ENCODE measurements at places on chromosomes 6 and 20.

DNA sequence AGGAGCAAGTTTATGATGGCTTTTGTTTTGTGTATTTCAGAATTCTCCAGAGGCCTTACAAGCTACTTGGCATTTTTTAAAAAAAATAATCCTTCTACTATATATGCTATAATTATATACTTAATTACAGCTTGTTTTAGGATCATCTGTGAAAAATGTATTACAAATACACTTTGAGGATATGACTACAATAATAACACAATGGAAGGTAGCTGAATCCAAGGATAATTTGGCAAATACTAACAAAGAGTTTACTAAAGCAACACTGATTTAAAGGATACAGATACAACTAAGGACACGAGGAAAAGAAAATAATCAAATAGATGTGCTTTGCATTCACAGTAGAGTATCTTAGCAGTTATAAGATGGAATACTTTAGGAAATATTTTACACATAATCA, 381.9 kb upstream of the CITED2 start:
- DNase-seq, result no peak

DNA sequence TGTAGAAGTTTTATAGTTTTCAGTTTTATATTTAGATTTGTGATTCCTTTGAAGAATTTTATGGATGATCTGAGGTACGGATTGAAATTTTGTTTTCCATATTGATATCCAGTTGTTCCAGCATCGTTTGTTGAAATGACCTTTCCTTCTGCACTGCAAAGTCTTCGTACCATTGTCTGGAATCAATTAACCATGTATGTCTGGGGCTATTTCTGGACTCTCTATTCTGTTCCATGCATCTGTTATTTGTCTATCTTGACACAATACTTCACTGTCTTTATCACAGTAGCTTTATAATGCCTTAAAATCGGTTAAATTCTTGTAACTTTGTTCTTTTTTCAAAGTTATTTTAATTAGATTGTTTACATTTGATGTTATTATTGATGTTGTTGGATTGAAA, 154.9 kb downstream of the FARS2 start:
- no peak for DNase-seq

DNA sequence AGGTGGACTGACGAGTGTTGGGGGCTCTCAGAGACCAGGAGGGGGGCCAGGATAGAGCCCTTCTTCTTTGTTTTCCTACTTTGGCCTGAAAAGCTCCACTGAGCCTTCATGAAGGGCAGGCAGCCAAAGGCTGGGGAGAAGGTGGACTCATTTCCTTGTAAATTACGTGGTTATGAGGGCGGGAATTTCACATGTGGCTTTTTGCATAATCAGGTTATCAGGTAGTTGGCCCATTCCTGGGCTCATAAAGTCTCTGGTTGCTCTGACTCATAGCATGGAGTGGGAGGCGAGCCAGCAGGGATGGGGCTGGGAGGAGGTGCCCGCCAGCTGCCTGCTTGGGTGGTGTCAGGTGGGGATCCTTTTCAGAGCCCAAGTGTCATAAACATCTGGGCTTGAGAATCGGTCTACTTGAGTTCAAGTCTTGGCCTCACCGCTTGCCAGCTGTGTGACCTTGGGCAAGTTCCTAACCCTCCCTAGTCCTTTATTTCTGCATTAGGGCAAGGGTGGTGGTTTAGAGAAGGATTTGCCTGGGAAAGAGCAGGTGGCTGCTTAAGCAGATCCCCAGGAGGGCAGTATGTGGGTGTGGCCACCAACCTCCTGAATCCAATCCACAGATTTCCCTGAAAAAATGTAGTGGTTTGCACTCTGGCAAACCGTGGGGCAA, 26.5 kb upstream of the RNF24 start:
- peak; percentile 72 for DNase-seq

- DNase-seq, result no peak
Observed at GRCh38 chr6:157283330-157283898, 39.9 kb downstream of the TMEM242 start.

GRCh38 chr6:114195027-114195365, 147.8 kb downstream of the HS3ST5 start:
- DNase-seq, result no peak

GRCh38 chr6:1715336-1715735, 105.6 kb downstream of the FOXC1 start:
- no peak for DNase-seq

GRCh38 chr6:17871189-17871519, 116.3 kb downstream of the KIF13A start:
- DNase-seq, result no peak

DNA sequence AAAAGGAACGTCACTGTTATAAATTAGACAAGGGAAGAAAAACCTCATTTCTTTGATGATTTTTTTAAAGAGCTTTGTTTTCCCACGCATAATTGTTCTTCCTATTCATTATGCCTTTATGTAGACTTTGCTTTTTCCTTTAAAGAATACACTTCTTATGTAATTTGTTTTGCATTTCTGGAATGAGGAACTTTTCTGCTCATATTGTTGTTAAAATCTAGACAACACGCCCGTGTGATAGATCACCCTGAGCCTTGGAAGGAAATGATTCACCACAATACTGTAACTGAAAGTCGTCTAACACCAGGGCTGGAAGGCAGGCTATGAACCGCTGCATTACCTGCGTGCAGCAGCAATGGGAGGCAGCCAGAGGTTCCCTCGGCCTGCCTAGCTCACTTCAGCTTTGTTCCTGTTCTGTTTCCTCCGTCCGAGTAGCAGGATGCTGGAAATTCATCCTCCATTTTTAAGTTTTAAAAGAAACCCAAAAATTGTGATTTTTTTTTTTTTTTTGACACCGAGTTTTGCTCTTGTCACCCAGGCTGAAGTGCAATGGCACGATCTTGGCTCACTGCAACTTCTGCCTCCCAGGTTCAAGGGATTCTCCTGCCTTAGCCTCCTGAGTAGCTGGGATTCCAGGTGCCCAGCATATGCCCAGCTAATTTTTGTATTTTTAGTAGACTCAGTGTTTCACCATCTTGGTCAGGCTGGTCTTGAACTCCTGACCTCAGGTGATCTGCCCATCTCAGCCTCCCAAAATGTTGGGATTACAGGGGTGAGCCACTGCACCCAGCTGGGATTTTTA, 49.6 kb upstream of the ZNF217 start:
- DNase-seq, result peak; percentile 85

- peak; percentile 62 for DNase-seq
Observed at GRCh38 chr20:10090588-10091166, 55.9 kb downstream of the ANKEF1 start.

GRCh38 chr6:96653181-96653580, 90.3 kb downstream of the FHL5 start:
- DNase-seq, result no peak

DNA sequence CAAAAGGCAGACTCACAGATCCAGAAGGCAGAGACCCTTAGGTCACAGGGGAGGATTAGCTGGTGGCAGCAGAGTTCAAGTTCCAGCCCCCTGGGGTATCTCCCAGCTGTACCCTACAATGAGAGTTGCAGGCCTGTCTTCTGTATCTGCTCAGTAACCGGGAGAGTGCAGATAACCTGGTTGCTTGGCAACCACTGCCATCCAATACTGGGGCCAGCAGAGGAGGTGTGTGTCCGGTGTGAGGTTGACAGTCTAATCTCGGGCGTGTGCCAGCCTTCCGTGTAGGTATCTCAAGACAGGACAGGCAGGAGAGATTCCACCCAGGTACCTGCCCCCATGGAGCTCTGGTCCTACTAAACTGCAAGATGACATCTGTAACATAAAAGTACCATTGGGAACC, 56.6 kb upstream of the TBC1D7 start:
- DNase-seq, result no peak
